ENCODE measurements at places on chromosomes 3 and 15.

DNA sequence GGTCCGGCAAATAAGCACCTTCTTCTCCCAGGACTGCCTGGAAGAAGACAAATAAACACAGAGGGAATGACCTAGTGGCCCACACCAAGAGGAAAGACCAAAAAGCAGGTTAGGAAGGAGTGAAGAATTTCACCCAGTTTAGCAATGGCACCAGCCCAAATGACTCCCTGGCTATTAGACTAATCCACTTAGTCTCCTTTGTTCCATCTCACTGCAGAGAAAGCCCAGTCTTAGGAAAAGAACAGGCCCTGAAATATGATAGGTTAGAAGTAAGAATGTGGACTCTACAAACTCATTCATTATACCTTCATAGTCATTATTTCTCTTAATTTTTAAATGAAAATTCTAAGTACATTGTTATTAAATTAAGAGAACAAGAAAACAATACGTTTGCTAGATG, 23.2 kb downstream of the SERPINI2 start:
- DNase-seq, result no peak

DNA sequence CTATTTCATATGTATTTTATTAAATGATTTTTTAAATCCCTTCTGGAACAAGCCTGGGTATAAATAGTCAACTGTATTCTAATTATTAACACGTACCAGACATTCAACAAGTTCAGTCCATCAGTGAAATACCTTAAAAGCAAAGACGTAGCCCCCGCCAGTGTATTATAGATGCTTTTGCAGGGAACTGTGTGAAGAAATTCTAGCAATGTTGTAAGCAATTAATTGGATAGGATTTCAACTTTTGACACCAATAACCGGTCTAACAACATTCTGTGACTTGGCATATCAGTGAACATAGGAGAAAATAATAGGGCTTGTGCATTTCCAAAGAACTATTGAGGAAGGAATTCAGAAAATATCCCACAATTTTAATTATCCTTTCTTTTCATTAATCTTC, 67.2 kb upstream of the TGFBR2 start:
- no peak for DNase-seq

- DNase-seq, result no peak
Measured at GRCh38 chr3:136954980-136955780, 2.6 kb upstream of the IL20RB start.

DNA sequence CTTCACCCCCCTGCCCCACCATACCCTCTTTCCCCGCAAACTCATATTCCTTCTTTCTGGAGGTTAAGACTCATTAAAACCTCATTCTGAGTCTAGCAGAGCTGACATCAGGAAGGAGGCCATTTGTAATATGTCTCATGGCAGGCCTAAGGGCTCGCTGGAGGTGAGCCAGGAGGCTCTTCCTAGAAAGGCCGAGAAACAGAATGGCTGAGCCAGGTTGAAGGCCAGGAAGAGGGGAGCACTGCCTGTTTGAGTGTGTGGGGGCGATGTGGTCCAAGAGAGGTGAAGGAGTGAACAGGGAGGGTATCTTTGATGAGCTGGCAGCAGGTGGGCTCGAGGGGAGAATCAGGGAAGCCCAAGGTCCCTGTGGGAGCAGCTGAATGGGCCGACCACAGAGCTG, 317.3 kb downstream of the TLE3 start:
- DNase-seq, result no peak

GRCh38 chr3:56878074-56878473, 76.3 kb upstream of the ARHGEF3 start:
- no peak for DNase-seq

DNA sequence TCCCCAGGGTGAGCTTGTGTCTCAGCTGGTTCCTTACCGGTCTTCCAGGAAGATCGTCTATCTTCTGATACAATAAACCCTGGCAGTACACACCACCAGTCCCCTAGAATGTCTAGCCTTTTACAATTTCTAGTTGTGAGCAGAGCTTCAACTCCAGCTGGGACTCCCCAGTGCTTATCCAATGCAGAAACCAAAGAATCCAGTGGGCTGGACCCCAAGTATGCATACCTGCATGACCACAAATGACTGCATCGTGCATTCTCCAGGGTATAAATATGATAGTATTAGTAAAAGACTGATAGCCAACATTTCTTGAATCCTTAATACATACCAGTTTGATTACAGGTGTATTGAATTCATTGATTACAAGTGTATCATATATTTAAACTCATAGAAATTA, 176.0 kb downstream of the SATB1 start:
- no peak for DNase-seq

GRCh38 chr15:68421115-68421551, 10.8 kb downstream of the ITGA11 start:
- no peak for DNase-seq

GRCh38 chr15:49696433-49696832, 75.6 kb downstream of the DTWD1 start:
- no peak for DNase-seq

DNA sequence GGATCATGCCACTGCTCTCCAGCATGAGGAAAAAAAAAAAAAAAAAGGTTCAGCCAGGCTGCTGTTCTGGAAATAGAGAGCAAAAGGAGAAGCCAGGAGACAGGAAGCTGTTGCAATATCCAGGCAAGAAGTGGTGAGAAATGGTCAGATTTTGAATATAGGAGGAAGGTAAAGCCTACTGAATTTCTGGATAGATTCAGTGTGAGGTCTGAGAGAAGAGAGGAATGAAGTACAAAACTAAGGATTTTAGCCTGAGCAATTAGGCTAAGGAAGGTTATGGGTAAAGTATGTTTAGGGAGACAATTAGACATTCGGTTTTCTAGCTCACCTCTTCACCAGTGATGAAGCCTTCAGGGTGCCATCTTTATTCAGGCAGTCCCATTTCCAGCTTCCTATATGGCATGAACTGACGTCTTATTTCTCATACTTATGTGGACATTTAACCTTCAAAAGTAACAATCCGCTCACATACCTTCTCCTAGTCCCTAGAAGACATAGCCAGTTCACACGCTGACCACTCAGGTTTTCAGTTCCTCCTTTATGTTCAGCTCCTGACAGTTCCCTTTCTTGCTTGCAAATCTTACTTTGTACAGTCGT, 57.2 kb downstream of the KIF9 start:
- DNase-seq, result no peak

DNA sequence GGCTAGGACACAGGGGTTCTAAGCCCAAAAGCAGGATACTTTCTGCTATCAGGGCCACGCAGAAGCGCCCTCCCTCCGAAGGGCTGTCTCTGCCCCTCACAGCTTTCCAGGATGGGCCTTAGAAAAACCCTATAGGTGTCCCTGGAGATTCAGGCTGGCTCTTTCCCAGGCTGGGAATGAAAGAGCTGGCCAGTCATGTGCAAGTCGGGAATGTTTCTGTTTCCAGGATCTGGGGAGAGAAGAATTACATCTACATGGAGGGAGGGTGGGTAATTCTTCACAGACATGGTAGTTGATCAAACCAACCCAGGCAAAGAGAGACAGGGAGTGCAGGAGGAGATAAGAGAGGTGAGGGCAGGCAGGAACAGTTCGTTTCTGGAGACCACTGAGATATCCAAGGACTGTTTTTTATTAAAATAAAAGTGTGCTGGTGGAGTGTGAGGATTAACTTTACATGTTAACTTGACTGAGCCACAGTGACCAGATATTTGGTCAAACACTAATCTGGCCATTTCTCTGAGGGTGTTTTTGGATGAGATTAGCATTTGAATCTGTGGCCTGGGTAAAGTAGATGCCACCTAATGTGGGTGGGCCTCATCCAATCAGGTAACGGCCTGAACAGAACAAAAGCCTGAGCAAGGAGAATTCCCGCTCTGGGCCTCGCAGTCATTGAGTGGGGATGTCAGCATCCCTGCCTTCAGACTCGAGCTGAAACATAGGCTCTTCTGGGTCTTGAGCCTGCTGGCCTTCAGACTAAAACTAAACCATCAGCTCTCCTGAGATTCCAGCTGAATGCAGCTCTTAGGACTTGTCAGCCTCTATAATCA, 15.3 kb downstream of the NUP210 start:
- DNase-seq, result no peak

DNA sequence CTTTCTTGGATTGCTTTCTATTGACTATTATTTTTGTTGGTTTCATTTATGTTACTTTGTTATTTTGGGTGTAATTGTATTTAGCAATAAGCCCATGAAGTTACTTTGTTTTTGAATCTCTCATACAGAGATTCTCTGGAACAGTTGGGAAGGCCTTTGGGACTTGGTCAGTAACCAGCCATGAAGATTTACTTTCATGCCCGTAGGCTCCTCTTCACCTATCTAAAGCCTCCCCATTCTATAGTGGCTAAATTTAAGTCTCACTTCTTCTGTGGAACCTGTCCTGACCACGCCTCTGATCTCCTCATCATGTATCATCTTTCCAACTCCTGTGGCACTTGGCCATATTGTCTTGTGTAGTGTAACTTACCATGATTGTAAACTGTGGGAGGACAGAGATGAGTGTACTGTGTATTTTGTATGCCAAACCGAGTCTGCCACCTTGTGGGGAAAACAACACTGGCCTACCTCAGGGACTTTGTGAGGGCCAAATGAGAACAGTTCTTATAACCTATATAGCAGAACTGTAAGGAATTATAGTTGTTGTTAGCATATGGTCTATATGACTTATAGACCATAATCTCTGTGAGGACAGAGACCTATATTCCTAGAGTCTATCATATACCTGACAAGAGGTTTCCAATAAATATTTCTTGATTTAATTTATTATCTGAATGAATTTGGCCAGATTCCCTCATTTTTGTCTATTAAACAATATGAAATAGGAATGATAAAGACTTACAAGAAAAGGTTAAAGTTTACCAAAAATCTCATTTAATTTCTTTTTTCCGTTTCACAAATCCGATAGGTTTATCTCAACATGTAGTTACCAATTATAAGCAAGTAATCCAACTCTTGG, 75.0 kb downstream of the STARD9 start:
- DNase-seq, result peak; percentile 69

DNA sequence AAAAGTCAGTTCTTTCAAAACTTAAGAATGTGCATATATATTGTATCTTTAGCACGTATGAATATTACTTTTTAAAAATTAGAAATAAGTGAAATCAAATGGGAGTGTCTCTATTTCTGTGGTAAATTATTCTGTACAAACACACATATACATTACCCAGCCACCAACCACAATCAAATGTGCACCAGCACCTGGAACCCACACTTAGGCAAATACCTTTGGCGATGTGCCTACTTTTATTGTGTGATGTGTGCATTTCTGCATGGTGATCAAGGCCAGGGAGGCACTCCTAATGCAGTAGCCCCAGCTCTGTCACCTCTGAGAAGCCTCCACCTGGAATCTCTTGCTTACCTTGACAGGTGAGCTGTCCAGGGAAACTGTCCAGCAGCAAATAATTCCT, 76.9 kb downstream of the PIK3R4 start:
- no peak for DNase-seq

GRCh38 chr15:93076217-93076616, 12.8 kb downstream of the RGMA start:
- no peak for DNase-seq

DNA sequence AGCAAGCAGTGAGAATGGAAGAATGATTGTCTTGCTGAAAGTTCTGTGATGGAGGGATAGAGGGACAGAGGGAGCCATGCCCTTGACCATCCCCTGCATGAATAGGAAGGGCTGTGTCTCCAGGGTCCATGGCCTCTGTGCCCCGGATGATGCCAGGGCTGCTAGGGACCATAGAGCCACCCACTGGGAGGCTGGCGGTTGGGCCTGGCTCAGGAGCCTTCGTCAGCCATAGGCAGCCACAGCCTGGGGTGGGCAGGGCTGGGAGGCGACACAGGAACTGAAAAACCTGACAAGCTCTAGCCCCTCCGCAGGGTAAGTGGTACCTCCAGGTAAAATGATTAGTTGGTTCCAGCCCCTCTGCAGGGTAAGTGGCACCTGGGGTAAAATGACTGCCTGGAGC, 19.1 kb upstream of the LAMP3 start:
- DNase-seq, result no peak

DNA sequence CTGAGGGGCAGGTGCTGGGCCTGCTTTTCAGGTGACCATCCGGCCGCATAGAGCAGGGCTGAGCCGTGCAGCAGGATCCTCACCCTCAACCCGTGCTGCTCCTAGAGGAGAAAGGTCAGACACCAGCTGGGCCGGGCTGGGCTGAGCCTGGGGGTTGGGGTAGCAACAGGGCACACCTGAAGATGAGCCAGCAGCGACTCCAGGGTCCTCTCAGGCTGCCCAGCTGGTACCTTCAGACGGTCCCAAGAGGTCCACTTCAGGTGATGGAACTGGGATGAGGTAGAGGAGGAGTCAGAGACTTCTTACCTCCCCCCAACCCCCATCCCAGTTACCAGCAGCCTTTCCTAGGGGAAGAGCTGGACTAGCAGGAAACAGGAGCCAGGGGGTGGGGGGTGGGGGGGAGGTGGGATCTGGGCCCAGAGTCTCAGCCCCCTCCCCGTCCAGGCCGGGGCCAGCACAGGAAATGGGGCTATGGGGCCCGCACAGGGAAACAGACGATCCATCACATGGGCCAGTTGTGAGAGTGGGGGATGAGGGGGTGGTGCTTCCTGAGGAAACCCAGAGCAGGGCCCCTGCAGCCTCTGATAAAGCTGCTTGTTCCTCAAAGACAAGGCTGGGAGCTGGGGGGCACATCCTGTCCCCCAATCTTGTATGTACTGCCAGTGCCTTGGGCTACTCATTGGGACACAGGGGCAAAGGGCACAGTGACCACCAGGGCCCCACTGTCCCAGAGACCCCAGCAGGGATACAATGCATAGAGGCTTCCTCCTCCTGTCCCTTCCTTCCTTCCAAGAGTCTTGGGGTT, 3.0 kb downstream of the INKA1 start:
- DNase-seq, result no peak

GRCh38 chr15:81407718-81408117, 33.7 kb upstream of the TMC3 start:
- no peak for DNase-seq

- DNase-seq, result peak; percentile 82
Measured at GRCh38 chr3:14319654-14320182, 82.7 kb upstream of the SLC6A6 start.

- no peak for DNase-seq
Measured at GRCh38 chr3:138947495-138948121, 591 bp downstream of the FOXL2NB start.

GRCh38 chr3:183212096-183212495, 41.0 kb upstream of the B3GNT5 start:
- DNase-seq, result no peak

DNA sequence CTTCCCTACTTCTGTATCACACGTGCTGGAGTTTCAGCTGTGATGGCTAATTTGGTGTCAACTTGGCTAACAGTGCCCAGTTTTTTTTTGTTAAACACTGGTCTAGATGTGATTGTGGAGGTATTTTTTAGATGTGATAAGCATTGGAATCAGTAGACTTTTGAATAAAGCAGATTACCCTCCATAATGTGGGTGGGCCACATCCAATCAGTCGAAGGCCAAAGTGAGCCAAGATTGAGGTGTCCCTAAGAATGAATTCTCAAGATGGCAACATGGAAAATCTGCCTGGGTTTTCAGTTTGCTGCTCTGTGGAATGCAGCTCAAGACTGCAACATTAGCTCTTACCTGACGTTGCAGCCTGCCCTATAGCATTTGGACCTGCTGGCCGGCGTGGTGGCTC, 68.8 kb upstream of the AGBL1 start:
- DNase-seq, result no peak

DNA sequence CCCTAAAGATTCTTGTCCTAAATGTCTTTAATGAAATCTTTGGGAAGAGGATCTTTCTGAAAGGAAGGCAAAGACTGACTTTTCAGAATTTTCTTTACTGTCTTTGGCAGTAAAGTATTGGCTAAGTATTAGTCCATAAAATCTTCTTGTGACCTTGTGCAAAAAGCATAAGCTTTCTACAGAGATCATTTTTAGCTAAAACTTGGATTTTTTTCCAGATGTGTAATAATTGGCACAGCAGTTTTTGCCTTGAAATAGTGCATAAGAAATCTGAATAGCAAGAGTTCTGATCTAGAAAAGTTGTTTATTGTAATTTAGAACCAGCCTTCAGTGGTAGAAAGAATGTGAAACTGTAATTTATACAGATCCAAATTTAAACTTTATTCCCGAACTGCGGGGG, 122.8 kb upstream of the CGNL1 start:
- no peak for DNase-seq
